ENCODE measurements at places on chromosomes 11 and 22.

DNA sequence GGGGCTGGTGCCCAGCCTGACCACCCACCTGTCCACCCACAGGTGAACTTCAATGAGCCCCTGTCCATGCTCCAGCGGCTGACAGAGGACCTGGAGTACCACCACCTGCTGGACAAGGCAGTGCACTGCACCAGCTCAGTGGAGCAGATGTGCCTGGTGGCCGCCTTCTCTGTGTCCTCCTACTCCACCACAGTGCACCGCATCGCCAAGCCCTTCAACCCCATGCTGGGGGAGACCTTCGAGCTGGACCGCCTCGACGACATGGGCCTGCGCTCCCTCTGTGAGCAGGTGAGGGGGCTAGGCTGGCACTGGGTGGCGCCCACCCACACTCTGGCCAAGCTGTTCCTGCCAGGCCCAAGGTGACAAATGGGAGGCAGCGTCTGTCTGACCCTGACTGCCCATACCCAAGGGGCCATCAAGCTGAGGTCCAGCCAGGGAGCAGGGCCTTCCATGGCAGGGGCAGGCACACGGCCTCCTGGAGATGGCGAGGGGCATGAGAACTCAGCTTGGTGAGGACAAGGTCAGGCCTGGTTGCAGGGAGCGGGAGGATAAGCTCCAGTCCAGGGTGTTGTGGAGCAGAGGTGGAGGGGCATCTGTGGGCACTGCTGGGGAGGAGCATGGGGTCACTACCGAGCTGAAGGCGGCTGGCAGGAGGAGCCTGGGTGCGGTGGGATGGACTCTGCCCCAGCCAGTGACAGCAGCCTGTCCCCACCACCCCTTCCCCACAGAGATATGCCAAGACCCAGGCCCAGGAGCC is 77.7 kb downstream of the MORC2 start:
- DNase-seq: peak; percentile 51

DNA sequence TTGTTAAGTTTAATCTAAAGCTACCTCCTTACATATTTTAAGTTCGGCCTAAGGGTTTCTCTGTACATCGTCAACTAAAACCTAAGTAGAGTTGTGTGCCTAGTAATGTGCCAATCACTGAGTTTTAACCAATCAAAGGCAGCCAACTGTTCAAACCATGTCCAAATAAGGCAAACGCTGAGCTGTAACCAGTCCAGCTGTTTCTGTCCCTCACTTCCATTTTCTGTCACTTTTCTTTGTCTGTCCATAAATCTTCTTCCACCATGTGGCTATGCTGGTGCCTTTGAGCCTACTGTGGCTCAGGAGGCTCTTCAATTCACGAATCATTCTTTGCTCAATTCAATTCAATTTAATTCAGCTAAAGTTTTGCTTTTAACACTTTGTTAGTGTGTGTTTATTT is 13.9 kb upstream of the ATXN10 start:
- no peak for DNase-seq

- no peak for DNase-seq
These were observed 106.3 kb upstream of the TEAD1 start for GRCh38 chr11:12567746-12568460.

GRCh38 chr11:72358466-72359405 is 75.6 kb downstream of the CLPB start:
- no peak for DNase-seq

DNA sequence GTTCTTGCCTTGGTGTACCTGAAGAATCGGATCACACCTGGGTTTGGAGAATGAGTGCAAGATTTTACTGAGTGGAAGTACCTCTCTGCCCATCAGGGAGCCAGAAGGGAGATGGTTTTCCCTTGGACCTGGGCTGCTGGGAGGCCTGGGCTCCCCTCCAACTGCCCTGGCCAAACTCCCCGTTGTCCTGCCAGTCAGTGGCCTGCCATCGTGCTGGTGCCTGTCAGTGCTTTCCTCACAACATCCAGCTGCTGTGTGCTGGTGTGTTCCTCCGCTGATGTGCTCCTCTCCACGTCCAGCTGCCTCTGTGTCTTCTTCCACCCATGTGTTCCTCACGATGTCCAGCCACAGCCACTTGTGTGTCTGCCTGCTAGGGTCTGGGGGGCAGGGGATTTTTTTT is 87.9 kb upstream of the CLPB start:
- DNase-seq: no peak

- no peak for DNase-seq
These were observed 52.9 kb downstream of the BARX2 start for GRCh38 chr11:129428557-129428956.

GRCh38 chr11:23778971-23779370 is 717.9 kb upstream of the LUZP2 start:
- DNase-seq: no peak

- DNase-seq: no peak
These were observed 921 bp upstream of the NUCB2 start for GRCh38 chr11:17275400-17276235.

GRCh38 chr11:126423743-126424142 is 68.3 kb downstream of the ST3GAL4 start:
- DNase-seq: no peak

GRCh38 chr11:122165607-122166371 is 49.8 kb upstream of the BLID start:
- DNase-seq: no peak

DNA sequence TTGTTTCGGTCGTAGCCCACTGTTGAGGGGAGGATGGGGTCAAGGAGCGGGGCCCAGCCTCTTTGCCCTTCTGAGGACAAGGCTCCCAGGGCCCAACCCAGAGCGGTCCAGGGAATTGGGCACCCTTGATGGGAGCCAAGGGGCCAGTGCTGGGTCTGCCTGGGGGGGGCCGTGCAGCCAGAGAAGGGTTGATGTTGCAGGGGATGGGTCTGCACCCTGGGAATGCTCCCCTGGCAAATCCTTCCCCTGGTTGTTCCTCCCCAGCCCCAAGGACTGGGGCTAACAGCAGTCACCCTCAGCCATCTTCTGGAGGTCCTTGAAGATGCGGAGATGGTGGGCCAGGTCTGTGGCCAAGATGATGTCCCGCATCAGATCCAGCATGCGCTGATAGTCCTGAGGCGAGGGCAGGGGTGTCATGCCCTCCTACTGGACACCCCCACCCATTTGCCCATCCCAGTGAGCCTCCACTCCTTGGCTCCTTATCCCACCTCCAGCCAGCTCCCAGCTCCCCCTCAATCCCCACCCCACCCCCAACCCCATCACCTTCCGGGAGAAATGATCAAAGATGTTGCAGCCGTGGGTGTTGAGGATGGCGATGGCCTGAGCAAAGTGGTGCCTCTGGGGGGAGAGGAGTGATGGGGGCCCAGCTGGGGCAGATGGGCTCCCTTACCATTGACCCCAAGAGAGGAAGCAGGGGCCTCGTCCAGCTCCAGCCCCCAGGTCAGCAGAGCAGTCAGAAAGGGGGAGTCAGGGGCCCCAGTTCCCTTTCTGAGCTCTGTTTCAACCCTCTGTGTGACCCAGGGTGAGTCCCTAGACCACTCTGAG is 95.0 kb downstream of the PDE2A start:
- DNase-seq: no peak

DNA sequence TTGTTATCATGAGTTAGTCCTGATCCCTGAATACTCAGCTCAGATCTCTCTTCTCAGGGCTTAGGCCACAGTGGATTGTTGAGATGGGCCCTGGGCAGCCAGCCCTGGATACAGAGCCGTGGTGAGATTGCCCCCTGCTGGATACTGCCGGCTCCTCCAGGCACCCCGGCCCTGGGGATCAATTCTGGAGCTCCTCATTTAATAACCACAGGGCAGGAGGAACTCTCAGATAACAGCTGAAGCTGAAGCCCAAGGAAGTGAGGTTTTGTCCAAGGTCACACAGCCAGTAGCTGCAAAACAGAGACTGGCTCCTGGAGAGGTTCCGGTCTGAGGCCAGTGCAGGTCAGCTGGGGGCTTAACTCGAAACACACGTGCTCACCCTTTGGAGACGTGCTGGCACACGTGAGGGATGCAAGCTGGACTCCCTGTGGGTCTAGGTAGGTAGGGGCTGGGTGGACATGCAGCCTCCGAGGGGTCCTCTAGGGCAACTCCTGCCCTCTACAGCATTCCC is 16.0 kb downstream of the USH1C start:
- DNase-seq: peak; percentile 64

DNA sequence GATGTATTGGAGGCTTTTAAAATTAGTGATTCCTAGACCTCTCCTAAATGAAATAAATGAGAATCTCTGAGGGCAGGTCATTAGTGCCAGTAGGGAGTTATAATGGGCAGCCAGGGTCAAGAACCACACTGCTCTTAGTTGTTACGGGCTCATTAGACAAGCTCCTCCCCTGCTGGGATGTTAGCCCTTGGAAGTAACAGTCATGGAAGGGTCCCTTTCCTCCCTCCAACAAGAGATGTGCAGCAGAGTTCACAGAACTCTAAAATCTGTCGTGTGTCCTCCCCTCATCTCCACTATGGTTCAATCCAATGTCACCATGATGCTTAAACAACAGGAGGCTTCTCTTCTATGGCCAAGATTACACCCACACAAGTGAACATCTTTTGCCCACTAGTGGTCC is 419.5 kb downstream of the INSC start:
- DNase-seq: no peak

- DNase-seq: no peak
These were observed 17.4 kb downstream of the C11orf24 start for GRCh38 chr11:68254421-68254820.

- no peak for DNase-seq
These were observed 268.6 kb downstream of the TMEM135 start for GRCh38 chr11:87306262-87306851.

GRCh38 chr11:71302534-71302909 is 50.1 kb upstream of the SHANK2 start:
- DNase-seq: no peak

- DNase-seq: no peak
These were observed 1165.1 kb downstream of the LRRC4C start for GRCh38 chr11:40294349-40294735.

DNA sequence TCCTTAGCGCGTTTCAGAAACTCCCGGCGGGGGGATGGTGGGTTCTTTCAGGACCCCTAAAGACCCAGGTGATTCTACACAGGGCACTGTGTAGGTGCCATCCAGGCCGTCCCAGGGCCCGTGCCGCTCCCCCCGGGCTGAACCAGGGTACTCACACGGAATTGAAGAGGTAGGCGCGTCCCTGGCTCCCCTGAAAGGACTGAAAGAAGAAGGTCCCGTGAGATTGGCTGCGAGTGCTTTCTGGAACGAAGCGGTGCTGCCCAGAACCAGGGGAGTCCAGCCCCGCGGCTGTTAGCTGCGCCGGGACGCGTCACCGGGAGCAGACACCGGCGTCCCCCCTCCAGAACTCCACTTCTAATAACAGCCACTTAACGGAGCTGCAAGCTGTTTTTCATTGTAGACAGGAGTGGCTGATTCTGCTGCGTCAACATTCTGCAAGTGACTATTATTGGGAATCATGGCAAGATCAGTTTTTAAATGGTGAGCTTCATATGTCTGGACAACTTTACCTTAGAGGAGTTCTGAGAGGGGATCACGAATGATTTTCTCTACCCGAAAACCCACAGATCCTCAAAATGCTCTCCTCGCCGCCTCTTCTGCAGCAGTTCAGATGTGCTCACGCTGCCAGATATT is 31.8 kb downstream of the YPEL1 start:
- DNase-seq: no peak

GRCh38 chr11:44861849-44862557 is 88.7 kb downstream of the TP53I11 start:
- no peak for DNase-seq

- DNase-seq: peak; percentile 61
These were observed at the start of gene AHNAK for GRCh38 chr11:62546244-62546928. Gene AHNAK (minus strand): TSS chr11:62546806. CDS start chr11:62536098, 10,708 bp downstream.

DNA sequence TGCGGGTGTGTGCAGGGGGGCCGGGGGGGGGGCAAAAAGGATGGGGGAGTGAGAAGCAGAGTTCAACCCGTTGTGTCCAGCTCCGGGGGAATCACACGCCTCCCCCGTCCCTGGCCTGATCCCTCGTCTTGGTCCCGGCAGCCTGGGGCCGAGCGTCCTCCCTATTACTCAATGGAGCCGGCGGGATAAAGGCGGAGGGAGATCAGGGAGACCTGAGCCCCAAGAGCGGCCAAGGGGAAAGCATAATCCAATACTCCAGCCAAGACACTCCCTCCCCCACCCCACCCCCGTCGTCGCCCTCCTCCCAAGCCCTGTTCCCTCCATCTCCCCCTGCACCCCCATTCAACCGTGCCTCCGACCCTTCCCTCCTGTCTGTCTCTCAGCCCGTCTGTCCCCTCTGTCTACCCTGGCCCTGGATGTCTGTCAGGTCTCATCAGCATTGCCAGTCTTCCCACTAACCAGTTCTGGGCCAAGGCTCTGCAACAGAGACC is 2.6 kb downstream of the PHOX2A start:
- DNase-seq: no peak

DNA sequence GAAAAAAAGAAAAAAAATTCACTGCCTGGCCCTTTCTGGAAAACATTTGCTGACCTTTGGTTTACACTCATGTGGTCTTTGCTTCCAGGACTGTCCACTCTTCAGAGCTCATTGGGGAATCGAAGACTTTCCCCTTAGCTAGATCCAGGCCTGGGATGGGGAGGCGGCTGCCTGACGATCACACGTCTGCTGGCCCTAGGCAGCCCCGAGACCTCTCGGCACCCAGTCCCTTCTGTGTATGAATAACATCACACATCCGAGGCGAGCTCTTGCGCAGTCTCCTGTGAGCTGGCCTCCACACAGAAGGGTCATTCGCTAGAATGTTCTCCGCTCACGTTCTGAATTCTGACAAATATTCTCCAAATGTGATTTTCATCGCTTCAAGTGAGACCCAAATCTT is 25.7 kb upstream of the GAL start:
- DNase-seq: no peak

GRCh38 chr11:103486604-103487003 is 377.4 kb downstream of the DYNC2H1 start:
- no peak for DNase-seq

Data from progenitor cell of endocrine pancreas (in vitro differentiated cells).